Activated naive CD8-positive, alpha-beta T cell treated with anti-CD3 and anti-CD28 coated beads, Interleukin-2, amount 10 ng/mL, durations not matched to agents 7 days and 5 days (primary cell): ENCODE measurements at places on chromosomes 11 and 22. TPM values are rescaled to one million over a fixed set of nuclear protein-coding genes. Genes with fewer than 3 reads are reported as not detected.

The RPS3 gene
- 3,447 TPM for total RNA-seq

The HEPN1 gene
- not detected for total RNA-seq

The CRYBB2 gene
- total RNA-seq: not detected

DNA sequence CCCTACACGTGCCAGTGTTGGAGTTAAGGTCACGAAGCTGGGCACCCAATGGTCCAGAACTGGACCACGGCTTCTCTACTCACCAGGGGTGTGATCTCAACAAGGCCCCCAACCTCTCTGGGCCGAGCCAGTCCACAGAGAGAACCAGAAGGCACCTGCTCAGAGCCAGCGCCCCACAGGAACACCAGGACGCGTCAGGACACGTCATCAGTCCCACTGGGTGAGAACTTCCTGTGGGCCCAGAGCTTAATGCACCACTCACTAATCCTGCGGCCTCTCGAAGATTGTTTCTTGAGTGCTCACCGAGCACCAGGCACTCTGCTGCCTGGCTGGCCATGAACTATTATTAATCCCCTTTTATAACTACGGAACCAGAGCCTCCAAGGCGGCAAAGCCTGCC is 10.1 kb downstream of the PHF21B start:
- DNase-seq: no peak

DNA sequence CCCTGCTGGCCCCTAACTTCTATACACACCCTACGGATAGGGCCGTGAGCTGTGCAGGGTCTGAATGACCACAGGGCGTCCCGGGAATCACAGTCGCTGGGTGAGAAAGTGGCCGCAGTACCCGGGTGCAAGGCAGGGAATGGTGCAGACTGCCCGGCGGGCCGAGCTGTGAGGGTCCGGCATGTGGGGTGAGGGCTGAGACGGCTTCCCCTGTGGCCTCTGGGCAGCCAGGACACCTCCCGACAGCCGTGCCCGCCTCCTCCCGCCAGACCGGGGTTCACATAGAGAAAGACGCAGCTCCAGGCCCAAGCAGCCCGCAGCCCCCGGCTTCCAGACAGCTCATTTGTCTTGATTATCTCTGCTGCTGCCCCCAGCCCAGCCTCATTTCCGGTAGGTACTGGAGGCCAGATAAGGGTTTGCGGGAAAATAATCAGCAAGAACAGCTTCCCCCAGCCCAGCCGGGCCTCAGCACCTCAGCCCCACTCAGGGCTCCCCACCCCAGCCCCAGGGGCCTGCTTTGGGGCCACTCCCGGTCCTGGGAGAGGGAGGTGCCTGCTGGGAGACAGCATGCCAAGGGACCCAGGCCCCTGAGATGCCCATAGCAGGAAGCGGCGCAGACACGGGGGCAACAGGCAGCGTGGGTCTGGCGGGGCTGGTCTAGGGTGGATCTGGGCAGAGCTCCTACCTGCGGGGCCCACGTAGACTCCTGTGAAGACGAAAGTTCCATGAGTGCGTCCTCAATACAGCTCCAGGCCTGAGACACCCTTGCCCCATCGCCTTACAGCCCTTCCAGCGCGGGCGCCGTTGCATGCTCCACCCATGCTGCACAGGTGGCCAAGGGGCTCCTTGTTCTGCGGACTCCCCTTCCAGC is 123.1 kb downstream of the BRD1 start:
- DNase-seq: no peak

DNA sequence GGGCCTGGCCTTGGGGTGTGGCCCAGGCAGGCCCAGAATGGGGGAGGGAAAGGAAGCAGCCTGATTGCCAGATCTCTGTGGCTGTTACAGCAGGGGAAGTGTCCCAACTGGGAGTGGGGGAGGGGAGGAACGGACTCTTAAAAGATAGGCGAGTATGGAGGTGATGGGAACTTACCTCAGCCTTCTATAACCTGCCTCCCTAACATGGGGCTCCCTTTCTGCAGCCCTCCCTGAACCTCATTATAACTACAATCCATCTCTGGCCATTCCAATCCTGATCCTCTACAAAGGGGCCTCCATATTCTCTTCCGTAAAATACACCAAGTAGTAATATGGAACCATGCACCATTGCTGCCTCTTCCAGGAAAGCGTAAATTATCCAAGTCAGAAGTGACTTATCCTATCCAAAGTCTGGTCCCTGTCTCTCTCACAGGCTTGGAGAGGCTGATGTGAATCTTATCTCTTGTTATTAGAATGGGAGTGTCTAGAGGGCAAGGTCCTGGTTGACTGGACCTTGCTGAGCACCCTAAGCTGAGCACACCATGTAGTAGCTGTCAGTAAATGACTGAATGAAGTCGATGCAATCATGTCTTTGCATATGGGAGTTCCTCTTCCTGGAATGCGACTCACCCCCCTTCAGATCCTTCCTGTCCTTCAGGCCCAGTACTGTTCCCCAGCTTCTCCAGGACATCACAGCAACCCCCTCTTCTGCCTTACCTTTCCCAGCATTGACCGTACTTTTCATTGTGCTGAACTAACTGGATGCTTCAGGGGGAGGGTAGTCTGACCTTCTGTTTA is 5.9 kb downstream of the RHOG start:
- no peak for DNase-seq

DNA sequence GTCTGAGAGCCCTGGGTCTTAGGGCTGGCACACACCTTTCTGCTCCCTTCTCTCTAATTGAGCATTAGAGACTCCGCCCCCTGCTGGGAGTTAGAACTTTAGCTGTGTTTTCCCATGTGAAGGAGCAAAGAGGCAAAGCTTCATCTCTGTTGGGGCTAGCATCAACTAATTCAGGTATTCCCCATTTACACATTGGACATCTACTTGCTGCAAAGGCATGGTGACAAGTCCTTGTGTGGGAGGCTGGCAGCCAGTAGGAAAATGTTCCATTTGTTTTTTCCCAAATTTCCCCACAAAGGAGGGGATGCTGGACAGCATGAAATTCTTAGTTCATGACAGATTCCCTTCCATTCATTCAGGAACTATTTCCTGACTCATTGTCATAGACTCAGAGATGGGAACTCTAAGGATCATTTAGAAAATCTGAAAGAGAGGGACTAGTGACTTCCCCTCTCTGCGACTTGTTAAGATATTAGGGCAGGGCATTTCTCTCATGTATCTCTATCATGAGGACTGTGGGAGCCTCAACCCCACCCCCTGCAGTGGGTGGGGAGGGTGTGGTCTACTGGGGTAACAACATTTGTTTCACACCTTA is 3.6 kb downstream of the CD44 start:
- DNase-seq: no peak

GRCh38 chr11:62498031-62498430 is 48.6 kb downstream of the AHNAK start:
- DNase-seq: no peak

- no peak for DNase-seq
Observed at GRCh38 chr22:38829485-38829884, 14.3 kb downstream of the NPTXR start.

DNA sequence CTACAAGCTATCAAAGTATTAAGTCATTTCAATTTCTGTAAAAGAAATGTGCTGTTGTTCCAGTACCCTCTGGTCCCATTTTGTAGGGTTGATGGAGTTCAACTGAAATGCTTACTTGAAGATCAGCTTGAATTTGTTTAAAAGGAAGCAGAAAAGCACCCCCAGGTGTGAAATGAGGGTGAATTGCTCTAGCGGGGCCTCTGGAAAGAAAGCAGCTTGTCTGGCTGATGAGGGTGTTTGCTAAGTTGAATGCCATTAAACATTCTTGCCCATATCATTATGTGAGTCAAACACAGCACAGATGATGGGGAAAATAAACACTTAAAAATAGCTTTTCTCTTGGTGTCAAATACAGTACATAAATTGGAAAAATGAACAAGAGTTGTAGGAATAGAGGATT is 280.3 kb downstream of the RAB38 start:
- no peak for DNase-seq

DNA sequence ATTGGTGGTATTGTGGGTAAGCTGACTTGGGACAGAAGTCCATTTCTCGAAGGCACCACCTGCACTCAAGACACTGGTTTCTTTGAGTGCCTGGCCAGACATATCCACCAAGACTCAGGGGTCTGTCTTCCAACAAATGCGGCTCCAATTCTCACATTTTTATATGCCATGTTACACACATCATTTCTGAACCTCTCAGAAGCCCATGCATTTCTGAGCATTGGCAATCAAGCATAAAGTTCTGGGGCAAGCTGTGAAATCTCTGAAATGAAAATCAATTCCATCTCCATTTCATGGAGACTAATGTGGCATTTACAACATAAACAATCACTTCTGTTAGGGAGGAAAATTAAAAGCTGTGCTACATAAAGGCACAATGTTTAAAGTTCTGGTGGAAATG is 243.7 kb downstream of the KIRREL3 start:
- no peak for DNase-seq

DNA sequence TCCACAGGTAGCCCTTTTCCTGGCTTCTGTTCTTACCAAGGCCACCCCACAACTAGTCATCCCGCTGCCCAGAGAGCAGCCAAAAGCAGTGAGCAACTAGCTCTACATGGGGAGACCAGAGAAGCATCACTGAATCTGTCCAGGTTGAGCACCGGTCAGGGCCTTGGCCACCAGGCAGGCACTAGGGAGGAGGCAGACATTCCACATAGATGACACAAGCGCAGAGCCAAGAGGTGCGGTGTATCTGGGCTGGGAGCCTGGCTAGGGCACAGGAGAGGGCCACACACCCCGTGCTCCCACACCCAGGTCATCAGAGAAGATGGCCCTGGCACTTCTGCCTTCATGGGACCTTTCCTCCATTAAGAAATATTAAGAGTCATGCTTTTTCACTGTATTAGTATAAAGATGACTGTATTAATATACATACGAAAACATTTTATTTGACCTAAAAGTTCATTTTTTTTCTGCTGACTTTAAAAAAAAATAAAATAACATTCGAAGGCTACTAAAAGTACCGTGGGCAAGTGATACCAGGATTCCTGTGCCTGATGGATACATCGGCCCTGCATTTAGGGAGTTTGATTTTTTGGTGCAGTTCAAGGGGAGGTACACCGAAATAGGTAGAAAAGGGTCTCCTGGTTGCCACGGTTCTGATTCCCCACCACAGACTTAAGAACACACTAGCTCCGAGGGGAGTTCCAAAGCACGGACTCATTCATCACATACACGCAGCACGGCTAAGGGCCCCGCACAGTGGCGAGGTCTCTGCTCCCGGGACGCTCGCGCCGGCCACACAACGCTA is 1.2 kb downstream of the DGCR2 start:
- DNase-seq: no peak

- no peak for DNase-seq
Observed at GRCh38 chr11:45948356-45948755, 25.9 kb downstream of the LARGE2 start.
